ENCODE measurements at places on chromosomes 5 and 9.
A peak's percentile ranks its signal among the peaks of the same experiment; 100 is the strongest.

DNA sequence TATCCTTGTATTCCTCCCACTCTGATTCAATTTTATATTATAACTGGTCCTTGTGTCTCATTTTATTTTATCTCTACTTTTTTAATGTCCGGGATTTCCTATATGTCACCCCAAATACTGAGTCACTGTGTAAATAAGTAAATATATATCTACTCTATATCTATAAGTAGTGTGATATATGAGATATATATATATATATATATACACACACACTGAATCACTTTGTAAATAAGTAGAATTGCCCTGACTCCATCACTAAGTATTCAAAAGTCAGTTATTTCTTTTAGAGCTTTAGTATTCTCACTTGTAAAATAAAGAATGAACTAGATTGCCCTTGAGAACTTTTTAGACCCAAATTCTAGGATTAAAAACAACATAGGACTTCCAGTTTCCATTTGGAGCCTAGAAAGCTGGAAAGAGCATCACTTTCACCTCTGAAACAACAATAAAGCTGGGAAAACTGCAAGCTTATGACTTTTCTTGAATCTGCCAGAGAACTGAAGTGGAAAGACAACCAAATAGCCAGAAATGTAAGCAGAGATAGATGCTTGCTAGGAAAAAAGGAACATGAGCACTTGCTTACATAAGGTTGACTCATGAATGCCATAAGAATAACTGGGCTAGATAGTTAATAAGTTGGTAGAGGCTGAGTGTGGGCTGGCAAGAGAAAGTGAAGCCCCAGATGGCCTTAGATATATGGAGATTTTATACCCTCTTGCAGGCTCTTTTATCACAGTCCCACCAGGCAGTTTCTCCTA is 171.1 kb upstream of the TLX3 start:
- DNase-seq, result no peak

GRCh38 chr9:94780516-94780950 is 54.0 kb downstream of the AOPEP start:
- no peak for DNase-seq

GRCh38 chr5:8138884-8139283 is 269.9 kb downstream of the MTRR start:
- no peak for DNase-seq

GRCh38 chr9:106414042-106414441 is 448.9 kb upstream of the ZNF462 start:
- DNase-seq, result no peak

DNA sequence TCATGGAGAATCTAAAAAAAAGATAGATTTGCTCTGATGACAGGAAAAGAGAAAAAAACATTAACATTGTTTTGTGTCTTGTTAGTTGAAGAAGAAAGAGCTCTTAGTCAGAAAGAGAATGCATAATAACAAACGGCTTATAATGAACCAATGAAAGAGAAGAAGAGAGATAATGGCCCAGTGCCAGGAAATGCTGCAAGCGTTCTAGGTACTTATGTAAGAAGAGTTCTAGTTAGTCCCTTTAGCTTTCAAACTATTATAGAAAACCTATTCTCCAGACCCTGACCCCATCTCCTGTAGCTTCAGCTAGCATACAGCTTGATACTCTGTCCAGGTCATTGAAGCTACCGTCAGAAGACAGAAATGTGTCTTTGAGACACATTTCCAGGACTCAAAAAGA is 70.2 kb downstream of the FBXL17 start:
- DNase-seq, result no peak

DNA sequence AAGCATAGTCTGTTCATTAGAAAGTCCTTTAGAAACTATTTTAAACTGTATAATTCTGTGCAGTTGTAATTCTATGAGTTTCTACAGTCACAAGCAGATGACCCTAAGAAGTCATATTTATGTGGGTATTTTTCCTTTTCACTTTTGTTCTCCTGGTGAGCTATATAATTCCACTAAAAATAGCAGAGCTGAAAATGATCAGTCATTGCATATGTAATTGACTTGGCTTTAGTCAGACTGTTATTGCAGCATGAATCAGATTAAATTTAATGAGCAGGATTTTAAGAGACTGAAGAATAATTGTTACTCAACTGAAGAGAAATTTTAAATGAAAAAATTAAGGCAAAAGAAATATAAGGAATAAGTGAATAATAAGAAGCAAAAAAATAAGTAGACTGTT is 108.5 kb downstream of the MTREX start:
- no peak for DNase-seq

- DNase-seq, result no peak
Measured at GRCh38 chr5:80174790-80175189, 81.1 kb downstream of the SERINC5 start.

DNA sequence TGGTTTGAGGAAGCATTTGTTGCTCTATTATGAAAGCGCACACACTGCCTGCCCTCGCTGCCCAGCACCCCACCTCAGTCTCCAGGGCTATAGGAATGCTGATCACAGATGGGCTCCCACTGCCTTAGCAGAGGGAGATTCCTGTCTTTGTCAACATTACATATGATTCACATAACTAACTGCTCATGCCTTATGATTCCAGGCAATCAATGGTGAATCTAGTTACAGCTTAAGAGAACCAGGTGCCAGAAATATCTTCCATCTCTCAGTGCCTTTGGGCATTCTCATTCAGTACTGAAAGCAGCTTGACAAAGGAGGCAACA is 458.9 kb upstream of the C9orf72 start:
- no peak for DNase-seq

- DNase-seq, result no peak
Measured at GRCh38 chr9:120256146-120256545, 323.8 kb downstream of the CDK5RAP2 start.

- DNase-seq, result peak; percentile 6
Measured at GRCh38 chr9:70318002-70318401, 59.2 kb downstream of the SMC5 start.

DNA sequence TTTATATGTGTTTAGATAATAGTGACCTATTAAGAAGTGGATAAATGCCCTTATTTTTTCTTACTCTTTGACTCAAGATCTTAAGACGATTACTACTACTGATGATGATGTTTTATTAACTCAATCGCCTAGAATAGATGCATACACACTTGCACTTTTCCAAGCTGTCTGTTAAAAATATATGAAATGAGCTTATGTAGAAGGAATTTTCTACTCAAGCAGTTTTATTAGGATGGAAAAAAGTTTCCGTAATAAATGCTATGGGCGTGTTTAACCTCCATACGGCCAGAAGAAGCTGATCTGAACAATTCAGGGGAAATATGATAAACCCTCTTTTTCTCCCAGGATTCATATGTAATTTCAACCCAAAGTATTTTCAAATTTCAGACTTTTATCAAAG is 455.7 kb upstream of the MPDZ start:
- DNase-seq, result no peak

DNA sequence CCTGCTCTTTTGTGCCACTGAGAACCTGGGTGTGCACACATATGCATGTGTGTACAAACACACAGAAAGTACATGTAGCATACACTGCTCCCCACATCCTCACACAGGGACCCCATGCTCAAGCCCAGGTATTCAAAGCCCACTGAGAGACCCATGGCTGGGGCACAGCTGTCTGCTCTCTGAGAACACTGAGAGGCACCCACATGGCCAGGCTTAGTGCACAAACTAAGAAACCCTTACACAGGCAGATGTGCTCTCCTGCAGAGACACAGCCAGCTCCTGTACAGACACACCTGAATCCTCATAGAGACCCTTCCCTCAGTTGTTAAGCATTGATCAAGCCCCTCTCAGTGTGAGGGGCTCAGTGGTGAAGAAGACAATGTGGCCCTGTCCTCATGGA is 92.5 kb downstream of the CACNA1B start:
- DNase-seq, result no peak

- peak; percentile 37 for DNase-seq
Measured at GRCh38 chr9:76302947-76303550, 91.2 kb downstream of the RFK start.

DNA sequence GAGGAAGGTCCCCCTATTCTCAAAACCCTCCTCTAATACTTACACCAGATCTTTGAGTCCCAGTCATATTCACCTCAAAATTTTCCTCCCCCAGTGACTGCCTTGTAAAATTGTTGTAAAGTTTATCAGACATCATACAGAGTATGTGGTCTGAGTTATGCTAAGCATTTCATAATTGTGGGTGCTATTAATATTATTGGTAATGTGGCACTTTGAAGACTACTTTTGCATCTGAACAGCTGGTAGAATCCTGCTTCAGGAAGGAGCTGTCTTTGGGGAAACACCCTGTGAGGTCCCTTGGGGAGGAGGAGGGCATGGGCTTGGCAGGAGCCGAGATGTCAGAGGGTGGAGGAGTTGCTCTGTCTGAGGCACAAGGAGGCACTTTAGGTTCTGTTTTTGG is 164.9 kb upstream of the ZNF618 start:
- DNase-seq, result no peak

DNA sequence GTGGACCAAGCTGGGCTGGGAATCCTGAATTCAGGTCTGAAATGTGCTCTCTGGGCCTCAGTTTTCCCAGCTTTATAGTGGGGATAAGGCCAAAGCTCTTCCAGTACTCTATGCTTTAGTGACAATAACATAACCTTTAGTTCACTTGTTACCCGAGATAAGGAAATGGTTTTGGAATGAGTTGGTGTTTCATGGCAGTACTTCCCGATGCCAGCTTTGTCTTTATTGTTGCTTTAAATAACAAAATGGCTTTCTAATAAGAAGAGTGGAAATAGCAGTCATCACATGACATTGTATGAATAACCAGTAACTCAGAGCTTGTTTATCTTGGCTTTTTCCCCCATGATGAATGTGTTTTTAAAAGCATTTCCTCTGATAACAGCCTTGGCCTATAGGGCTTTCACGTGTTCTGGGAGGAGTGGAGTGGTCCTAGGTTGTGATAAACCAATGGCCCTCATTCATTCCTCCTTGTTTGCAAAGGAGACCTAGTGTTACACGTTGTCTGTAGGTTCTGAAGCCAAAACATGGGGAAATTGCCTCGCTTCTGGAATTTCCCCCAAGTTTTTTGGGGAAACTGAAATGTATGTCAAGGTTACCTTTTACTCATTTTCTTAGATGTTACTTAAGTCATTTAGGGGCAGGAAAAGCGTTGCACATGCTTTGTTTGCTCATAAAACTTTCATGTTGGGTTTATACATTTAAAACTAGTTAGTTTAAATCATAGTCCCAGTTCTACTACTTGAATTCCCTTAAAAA is 53.7 kb downstream of the ZNF618 start:
- DNase-seq, result no peak

DNA sequence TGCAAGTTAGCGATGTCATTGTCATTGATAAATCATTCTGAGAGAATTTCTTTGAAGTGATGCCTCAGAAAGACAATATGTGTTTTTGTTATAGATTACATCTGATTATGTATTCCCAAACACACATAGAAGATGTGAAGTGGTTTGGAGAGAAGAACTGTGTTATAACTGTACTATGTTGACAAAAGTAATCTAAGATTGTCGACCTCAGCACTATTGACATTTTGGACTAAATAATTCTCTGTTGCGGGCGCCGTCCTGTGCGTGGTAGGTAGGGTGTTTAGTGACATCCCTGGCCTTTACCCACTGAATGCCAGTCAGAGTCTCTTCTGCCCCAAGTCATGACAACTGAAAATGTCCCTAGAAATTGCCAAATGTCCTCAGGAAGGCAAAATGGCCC is 77.8 kb downstream of the CFAP90 start:
- no peak for DNase-seq

DNA sequence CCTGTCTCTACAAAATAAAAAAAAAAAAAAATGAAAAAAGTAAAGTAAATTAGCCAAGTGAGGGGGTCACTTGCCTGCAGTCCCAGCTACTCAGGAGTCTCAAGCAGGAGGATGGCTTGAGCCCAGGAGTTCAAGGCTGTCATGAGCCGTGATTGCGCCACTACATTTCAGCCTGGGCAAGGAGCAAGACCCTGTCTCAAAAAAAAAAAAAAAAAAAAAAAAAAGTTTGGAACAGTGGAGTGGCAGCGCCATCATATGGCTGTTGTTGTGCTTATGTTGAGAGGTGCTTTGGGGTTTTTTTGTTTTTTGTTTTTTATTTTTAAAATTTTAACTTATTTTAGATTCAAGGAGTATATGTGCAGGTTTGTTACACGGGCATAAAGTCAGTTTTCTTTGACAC is 3.6 kb downstream of the BRIX1 start:
- no peak for DNase-seq

DNA sequence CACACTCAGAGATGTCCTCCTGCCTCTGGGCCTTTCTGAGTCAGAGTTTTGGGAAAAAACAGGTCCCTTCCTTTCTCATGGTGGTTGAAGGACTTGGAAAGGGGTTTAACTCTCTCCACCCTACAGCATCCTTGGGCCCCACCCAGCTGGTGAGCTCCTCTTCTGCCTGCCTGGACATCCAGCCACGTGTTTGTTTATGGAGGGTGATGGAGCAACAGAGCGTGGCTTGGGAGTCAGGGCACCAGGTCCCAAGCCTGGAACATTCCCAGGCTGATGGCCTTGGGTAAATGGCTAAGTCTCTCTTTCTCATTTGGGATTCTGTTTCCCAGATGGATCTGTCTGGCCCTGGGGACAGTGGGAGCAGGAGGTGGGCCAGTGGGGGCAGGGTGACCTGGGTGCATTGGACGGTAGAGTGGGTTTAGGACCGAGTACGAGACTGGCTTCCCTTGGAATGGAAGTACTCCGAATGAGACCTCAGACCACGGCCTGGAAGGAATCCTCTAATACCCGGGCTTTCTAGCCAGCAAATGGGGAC is 141.1 kb upstream of the IRX2 start:
- no peak for DNase-seq

- DNase-seq, result no peak
Measured at GRCh38 chr5:76941442-76941841, 11.4 kb upstream of the CRHBP start.

GRCh38 chr5:156991714-156992113 is 28.7 kb upstream of the TIMD4 start:
- DNase-seq, result peak; percentile 7

- DNase-seq, result no peak
Measured at GRCh38 chr9:18692962-18693361, 219.0 kb downstream of the ADAMTSL1 start.

GRCh38 chr9:71986900-71987299 is 73.5 kb downstream of the C9orf57 start:
- no peak for DNase-seq

- no peak for DNase-seq
Measured at GRCh38 chr5:166961913-166962312, 1329.5 kb upstream of the WWC1 start.

- no peak for DNase-seq
Measured at GRCh38 chr5:31100781-31101310, 92.6 kb upstream of the CDH6 start.

GRCh38 chr9:35552376-35552775 is 52.7 kb upstream of the TESK1 start:
- DNase-seq, result no peak

- DNase-seq, result no peak
Measured at GRCh38 chr5:156475182-156476157, 148.5 kb downstream of the SGCD start.

DNA sequence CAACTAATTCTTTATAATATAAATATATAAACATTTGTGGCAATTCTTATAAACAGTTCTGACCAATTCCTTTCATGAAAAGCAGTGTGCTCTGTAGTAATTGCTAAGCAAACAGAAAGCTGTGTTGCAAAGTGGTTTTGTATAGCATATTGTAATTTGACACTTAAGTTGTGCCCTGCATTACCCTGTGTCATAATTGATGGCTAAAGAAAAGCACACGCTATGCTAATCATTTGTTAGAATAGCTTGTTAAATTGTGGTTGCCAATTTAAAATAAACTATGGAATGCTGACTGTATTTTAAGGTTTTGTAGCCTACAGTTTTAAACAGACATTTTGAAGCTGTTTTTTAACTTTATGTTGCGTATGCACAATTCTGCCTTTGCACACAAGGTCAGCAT is 140.0 kb downstream of the PBX3 start:
- peak; percentile 57 for DNase-seq
